ENCODE measurements at places on chromosomes 2 and 18.

- no peak for DNase-seq
Measured at GRCh38 chr18:568731-569130, 11.4 kb upstream of the CETN1 start.

DNA sequence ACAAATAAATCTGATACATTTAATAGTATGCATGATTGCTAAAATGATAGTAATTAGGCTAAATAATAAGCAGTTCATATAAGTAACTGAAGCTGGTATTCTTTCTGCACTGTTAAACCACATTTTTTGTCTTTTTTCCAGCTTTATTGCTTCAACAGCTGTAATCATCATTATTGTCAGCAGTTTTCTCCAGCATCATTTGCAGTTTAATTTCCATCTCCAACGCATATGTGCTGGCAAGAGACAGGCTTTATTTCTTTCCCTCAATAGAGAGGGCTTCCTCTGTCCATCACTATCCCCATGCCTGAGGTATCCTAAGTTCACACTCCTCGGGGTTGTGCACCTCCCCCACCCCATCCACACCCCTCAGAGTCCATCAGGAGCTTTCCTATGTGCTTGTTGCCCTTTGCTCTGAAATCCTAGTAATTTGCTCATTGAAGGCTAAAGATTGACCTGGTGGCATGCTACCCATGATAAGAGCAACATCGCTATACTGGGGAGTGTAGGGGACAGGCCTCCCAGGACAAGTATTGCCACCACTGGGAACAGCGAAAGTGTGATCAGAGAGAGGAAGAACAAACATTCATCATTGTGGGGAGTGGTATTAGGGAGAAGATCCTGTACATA is 37.1 kb downstream of the B4GALT6 start:
- no peak for DNase-seq

DNA sequence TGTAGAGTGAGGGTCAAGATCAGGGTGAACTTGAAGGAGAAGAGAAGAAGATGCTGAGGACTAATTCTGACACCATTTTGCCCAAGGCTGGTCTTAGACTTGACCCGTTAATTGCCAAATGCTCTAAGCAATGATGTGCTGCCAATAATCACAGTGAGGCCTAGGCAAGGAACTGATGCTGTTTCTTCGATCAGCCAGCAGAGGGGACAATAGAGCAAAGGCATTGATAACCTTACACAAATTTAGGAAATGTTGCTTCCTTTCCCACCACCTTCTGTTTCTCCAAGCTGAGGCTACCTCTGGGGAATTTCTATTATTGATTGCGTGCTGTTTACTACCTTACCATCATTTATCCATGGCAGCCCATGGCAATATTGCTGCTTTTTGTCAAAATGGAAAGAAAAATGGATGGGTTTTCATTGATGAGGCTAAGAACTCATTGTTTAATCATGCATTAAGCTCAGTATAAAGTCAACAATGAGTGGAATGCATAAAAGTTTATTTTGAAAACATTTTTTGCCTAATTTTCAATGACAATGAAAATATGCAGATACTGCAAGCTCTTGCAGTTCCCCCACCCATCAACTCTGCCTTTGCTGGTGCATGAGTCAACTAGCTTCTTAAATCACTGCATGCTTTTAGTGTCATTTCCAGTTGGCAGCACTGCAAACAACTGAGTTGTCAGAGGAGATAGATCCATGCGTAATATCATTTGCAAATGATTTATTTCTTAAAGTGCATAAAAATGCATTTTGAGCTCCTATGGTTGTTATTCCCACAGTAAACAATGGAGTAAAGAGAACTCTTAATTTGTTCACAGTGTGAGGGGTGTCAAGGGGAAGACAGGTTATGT is 116.4 kb upstream of the NYAP2 start:
- DNase-seq: no peak

DNA sequence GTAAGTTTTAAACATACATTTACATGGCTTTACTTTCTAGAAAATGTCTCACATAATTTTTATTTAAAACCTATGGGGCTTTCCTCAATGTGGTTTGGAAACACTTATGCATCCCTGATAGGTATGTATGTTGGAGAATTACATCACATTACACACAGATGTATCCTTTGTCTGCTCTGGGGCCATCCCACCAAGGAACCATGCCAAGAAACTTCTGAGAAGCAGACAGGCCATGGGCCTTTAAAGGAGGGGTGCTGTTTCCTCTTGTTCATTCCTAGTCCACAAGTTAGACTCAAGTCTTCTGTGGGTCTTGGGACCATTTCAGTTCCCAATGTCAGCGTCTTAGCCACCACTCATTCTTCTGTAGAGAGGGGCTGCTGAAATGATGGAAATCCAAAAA is 162.0 kb upstream of the SETBP1 start:
- DNase-seq: no peak

DNA sequence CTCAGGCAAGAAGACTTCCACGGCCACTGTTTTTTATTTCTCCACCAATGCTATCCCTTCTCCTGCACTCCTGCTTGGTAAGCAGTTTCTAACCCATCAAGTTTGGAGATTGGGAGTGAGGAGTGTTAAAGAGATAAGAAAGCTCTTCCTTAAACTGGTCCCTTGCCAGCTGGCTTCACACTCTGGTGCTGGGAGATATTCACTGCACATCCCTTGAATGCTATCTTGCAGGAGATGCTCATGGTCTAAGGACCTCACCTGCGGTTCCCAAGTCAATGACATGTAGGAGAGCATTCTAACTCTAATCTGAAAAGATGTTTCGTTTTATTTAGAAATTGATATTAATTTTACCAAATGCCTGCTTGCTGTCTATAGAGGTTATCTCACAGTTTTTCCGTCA is 28.2 kb upstream of the CYRIA start:
- no peak for DNase-seq

- no peak for DNase-seq
Measured at GRCh38 chr2:8496079-8496478, 185.8 kb upstream of the ID2 start.

GRCh38 chr18:1053331-1054315 is 149.0 kb downstream of the ADCYAP1 start:
- DNase-seq: no peak

GRCh38 chr2:189143925-189144324 is 35.6 kb downstream of the COL5A2 start:
- DNase-seq: no peak

DNA sequence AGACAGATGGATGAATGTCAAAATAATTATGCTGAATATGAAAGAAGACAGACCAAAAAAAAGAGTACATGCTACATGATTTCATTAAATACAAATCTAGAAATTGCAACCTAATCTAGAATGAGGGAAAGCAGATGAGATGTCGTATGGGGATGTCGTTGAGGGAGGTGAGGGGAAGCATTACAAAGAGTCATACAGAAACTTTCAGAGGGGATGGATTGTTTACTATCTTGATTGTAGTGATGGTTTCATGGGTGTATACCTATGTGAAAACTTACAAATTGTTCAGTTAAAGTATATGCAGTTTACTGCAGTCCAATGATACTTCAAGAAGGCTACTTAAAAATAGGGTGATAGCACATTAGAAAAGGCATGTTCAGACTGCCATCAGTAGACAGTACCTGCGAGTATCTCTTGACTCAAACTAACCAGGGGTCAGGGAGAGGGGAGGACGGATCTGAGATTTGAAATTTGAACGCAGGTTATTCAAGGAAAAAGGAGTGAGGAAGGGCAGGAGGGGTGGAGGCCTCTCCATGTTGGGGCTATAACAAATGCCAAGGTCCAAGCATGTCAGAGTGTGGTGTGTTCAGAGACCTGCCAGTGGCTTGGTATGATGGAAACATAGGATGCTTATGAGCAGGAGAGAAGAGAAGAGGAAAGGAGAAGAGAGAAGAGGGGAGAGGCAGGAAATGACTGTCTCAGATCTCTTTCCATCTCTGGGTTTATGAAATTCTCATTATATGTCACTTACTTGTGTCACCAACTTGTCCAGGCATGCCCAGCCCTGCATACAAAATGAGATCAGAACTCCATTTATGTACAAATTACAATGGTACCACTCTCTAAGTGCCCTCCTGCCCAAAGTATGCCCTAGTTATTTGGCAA is 257.3 kb upstream of the CXCR4 start:
- DNase-seq: no peak

- no peak for DNase-seq
Measured at GRCh38 chr2:127648321-127648720, 2.4 kb downstream of the GPR17 start.
